Right cardiac atrium (tissue), 5 donors: ENCODE measurements at places on chromosomes 3 and 15. TPM values are rescaled to one million over a fixed set of nuclear protein-coding genes. Genes with fewer than 3 reads are reported as not detected.

ATP13A5 gene
- not detected for total RNA-seq

UCN2 gene
- total RNA-seq, result not detected

ACKR4 gene
- 8.5 TPM for total RNA-seq

GLDN gene
- 6.3 TPM for total RNA-seq

NBEAL2 gene
- 16.6 TPM for total RNA-seq

COX17 gene
- total RNA-seq, result 138 TPM

IQCH gene
- total RNA-seq, result 1.4 TPM

ITPKA gene
- 0.51 TPM for total RNA-seq

RBPMS2 gene
- total RNA-seq, result 385 TPM

TCTA gene
- total RNA-seq, result 18.2 TPM

GOLGA6A gene
- not detected for total RNA-seq

LMAN1L gene
- 216 TPM for total RNA-seq

IMPG2 gene
- total RNA-seq, result 0.42 TPM

RUBCN gene
- total RNA-seq, result 17.7 TPM

ZNF106 gene
- 408 TPM for total RNA-seq

UBA3 gene
- 64.0 TPM for total RNA-seq

SEMA3F gene
- 7.3 TPM for total RNA-seq

AADACL2 gene
- not detected for total RNA-seq

RBM6 gene
- total RNA-seq, result 52.6 TPM

HES1 gene
- total RNA-seq, result 32.2 TPM

AMT gene
- total RNA-seq, result 31.0 TPM
